ENCODE measurements at places on chromosomes 1 and 21. TPM values are rescaled to one million over a fixed set of nuclear protein-coding genes. Genes with fewer than 3 reads are reported as not detected.

GRCh38 chr1:82299056-82299455 lies 498.3 kb downstream of the ADGRL2 start:
- H3K4me1 ChIP-seq = no peaks in the 10 kb centered on the region
- no peak for DNase-seq
- H3K36me3 ChIP-seq = peaks cover 2% of the 10 kb centered on the region
- H3K4me3 ChIP-seq = no peak overlapping the region
- H3K27ac ChIP-seq = no peak overlapping the region

SIK1 gene
- total RNA-seq = 60.7 TPM

- DNase-seq = no peak
- no peaks in the 10 kb centered on the region for H3K4me1 ChIP-seq
- no peak overlapping the region for H3K27ac ChIP-seq
- H3K4me3 ChIP-seq = no peak overlapping the region
- H3K36me3 ChIP-seq = no peaks in the 10 kb centered on the region
Observed at GRCh38 chr1:50106095-50106761, 2.5 kb upstream of the ELAVL4 start.

DNA sequence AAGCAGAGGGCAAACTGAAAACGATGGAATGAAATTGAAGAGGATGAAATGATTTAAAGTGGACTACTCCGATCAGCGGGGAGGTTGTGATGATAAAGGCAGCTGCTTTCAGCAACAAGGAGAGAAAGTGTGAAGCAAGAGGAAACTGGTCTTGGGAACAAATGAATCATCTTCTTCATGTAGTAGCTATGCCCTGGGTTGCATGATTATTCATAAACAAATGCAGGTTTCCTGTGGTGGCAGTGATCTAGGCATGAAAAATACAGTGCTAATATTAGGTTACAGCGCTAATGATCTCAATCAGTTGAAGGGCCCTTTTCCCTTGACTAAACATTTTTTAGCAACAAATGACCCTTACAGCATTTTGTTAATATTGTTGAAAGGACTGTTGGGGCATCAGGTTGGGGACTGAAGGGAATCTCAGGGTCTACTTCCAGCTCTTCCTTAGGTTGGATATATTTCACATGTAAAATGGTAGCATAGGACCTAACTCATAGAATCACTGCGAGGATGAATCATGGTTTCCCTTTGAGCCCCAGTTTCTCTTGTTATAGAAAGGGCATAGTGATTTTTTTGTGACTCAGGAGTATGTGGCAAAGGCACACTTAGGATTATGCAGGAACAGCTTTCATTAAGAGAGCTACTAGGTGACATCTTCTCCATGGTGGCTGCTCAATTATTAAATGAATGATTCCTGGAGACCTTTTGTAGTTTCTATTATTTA lies 1.9 kb upstream of the ZFYVE9 start:
- no peaks in the 10 kb centered on the region for H3K36me3 ChIP-seq
- no peak for DNase-seq
- peaks cover 29% of the 10 kb centered on the region for H3K4me1 ChIP-seq
- no peak overlapping the region for H3K4me3 ChIP-seq
- H3K27ac ChIP-seq = peak overlapping the region; percentile 56
- no peaks in the 10 kb centered on the region for H3K27me3 ChIP-seq

DNA sequence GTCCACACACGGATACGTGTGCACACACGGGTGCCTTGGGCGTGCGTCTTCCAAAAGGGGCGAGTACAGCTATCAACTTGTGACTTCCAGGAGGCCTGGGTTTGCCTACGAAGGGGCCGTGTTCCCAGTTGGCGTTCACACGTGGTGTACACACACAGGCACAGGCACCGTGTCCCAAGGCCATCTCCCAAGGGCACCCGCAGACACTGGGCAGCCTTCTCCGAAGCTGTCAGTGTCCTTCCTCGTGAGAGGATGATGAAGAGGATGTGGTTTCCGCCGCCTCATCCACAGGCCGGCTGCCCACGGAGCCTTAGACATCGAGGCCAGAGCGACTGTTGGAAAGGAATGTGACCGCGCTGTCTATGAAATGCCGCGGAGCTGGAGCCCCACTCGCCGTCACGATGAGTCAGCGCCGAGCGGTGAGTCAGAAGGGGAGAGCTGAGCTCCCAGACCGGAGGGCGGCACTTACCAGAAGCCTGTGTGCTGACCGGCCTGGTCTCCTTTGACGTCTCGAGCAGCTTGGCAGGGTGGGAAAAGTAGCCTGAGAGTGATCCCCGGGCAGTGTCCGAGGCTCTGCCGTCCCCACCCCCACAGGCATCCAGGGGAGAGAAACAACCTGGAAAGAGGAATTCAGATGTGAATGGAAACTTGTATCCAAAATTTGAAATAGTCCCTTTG lies 141.4 kb upstream of the ARHGEF16 start:
- peaks cover 1% of the 10 kb centered on the region for H3K36me3 ChIP-seq
- H3K27me3 ChIP-seq = no peaks in the 10 kb centered on the region
- peaks cover 63% of the 10 kb centered on the region for H3K4me1 ChIP-seq
- peak; percentile 99 for DNase-seq

DNA sequence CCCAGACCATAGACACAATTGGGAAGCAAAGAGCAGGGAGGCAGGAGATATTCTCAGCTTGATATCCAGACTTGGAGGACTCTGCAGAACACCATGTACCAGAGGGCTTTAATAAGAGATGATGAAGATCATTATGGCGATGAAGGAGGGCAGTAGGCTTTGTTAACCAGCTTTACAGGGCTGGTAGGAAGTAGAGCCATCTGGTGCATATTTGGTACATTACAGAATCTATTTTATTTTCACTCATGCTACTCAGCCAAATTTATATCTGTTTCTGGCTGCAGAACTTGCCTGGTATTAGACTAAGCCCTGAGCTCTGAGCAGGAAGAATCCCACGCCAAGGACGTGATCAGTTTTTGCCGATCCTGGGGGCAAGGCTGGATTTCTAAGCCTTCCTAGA lies 61.8 kb upstream of the SYT6 start:
- no peaks in the 10 kb centered on the region for H3K36me3 ChIP-seq
- H3K4me3 ChIP-seq = no peak overlapping the region
- H3K4me1 ChIP-seq = no peaks in the 10 kb centered on the region
- no peak for DNase-seq

CAPZB gene
- total RNA-seq = 353 TPM

RGSL1 gene
- not detected for total RNA-seq

DNA sequence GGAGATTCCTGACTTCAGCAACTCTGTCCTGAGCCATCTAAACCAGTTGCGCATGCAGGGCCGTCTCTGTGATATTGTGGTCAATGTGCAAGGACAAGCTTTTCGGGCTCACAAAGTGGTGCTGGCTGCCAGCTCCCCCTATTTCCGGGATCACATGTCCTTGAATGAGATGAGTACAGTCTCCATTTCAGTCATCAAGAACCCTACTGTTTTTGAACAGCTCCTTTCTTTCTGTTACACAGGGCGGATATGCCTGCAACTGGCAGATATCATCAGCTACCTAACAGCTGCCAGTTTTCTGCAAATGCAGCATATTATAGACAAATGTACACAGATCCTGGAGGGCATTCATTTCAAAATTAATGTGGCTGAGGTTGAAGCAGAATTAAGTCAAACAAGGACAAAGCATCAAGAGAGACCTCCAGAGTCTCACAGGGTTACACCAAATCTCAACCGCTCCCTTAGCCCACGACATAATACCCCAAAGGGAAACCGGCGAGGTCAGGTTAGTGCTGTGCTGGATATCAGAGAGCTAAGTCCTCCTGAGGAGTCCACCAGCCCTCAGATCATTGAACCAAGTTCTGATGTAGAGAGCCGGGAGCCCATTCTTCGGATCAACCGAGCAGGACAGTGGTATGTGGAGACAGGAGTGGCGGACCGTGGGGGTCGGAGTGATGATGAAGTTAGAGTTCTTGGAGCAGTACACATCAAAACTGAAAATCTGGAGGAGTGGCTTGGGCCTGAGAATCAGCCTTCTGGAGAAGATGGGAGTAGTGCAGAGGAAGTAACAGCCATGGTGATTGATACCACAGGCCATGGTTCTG lies 2.3 kb downstream of the ZBTB37 start:
- H3K4me1 ChIP-seq = peaks cover 39% of the 10 kb centered on the region
- H3K4me3 ChIP-seq = no peak overlapping the region
- no peak for DNase-seq
- no peaks in the 10 kb centered on the region for H3K27me3 ChIP-seq

DNA sequence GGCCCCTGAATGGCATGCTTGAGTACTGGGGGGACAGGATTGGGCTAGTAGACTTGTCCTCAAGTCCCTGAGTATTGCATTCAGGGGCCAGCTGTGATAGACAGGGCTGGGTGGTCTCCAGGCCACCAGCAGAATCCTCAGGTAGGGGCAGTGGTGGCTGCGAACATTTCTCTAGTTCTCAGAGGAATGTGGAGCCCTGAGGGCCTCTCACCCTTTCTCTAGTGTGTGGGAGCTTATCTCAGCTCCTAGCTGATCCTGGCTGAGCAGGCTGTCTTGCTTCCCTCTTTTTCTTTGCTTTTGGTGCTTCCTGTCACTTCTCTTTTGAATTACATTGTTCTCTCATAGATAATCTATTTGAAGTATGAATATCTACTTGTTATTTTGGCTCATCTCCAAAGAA lies 30.0 kb upstream of the PM20D1 start:
- peaks cover 4% of the 10 kb centered on the region for H3K4me1 ChIP-seq
- no peak for DNase-seq
- H3K27ac ChIP-seq = no peak overlapping the region
- peaks cover 14% of the 10 kb centered on the region for H3K36me3 ChIP-seq
- no peak overlapping the region for H3K4me3 ChIP-seq

DNA sequence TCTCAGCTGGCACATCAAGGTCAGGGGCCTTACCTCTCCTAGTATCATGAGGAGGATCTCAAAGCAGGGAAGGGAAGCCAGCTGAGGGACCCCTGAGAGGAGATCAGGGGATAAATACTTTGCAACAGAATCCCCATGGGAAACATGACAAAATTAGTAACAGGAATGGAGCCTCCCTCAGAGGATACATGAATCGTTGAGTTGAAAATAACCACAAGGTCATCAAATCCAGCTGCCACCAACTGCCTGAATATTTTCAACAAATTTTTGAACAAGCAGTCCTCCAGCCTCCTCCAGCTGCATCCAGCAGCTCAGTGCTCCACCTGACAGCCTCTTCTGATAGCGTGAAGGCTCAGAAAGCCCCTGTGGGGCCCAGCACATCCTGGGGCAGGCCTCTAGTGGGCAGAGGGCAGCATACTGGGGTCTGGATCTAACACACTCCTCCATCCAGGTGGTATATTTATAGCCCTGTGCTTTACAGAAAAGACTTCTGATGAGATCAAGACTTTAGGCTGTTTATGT lies 404.3 kb downstream of the NTNG1 start:
- H3K4me3 ChIP-seq = no peak overlapping the region
- no peaks in the 10 kb centered on the region for H3K36me3 ChIP-seq
- peaks cover 3% of the 10 kb centered on the region for H3K27me3 ChIP-seq
- no peak overlapping the region for H3K27ac ChIP-seq

DNA sequence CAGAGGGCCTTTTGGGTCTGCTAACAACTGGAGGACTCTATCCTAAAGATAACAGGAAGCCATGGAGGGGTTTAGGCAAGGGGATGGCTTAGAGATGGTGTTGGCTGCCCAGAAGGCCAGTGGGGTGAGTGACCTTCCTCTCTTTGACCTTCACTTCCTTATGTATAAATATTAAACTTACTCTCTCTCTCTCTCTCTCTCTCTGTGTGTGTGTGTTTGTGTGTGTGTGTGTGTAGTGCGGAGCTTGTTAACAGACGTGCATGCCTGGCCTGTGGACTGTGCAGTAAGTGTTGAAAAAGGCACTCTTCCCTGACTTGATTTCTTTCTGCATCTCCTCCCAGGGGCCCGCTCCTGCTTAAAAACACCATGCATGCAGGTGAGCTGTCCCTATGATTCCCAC lies 10.0 kb downstream of the MROH7 start:
- H3K36me3 ChIP-seq = peaks cover 2% of the 10 kb centered on the region
- H3K27ac ChIP-seq = no peak overlapping the region
- H3K4me1 ChIP-seq = no peaks in the 10 kb centered on the region
- no peak for DNase-seq

DNA sequence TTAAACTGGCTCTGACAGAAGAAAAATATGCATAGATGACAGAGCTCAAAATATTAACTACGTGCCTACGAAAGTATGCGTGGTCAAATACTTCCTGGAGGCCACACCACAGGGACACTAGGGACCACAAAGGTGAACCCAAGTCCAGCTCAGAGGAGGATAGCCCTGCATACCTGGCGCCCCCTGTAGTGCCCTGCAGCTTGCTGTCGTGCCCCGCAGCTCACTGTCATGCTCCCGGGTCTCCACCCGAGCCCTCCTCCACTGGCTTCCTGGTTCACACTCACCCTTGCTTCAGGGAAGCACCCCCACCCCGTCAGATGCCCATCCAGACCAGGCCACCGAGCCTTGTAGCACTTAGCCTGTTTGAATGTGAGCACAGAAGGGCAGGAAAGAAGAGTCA lies 16.7 kb upstream of the NADK start:
- H3K27ac ChIP-seq = no peak overlapping the region
- no peaks in the 10 kb centered on the region for H3K27me3 ChIP-seq
- H3K36me3 ChIP-seq = peaks cover 41% of the 10 kb centered on the region
- DNase-seq = no peak
- peaks cover 9% of the 10 kb centered on the region for H3K4me1 ChIP-seq
- H3K4me3 ChIP-seq = no peak overlapping the region

DNA sequence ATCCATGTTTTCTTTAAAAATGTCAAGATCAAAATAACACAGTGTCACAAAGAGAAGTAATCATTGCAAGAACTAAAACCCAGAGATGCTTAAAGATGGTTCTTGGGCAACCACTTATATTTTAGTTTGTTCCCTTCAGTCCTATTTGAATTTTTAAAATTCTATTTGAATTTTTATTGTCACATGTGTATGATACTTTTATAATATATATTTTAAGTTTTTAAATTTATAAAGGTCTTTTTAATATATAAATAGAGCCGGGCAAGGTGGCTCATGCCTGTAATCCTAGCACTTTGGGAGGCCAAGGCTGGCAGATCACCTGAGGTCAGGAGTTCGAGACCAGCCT lies 22.3 kb upstream of the DISC1 start:
- H3K4me3 ChIP-seq = no peak overlapping the region
- peaks cover 12% of the 10 kb centered on the region for H3K4me1 ChIP-seq
- H3K27me3 ChIP-seq = no peaks in the 10 kb centered on the region
- no peak overlapping the region for H3K27ac ChIP-seq
- no peak for DNase-seq

GRCh38 chr1:19429611-19430010 lies 55.7 kb downstream of the CAPZB start:
- H3K27me3 ChIP-seq = no peaks in the 10 kb centered on the region
- peaks cover 4% of the 10 kb centered on the region for H3K36me3 ChIP-seq
- DNase-seq = no peak

AMY2A gene
- not detected for total RNA-seq

GRCh38 chr1:107739651-107740050 lies 225.3 kb downstream of the VAV3 start:
- H3K27me3 ChIP-seq = peaks cover 13% of the 10 kb centered on the region
- no peaks in the 10 kb centered on the region for H3K36me3 ChIP-seq
- no peak overlapping the region for H3K4me3 ChIP-seq
- no peak overlapping the region for H3K27ac ChIP-seq
